ENCODE measurements at places on chromosomes 2 and 18.

GRCh38 chr2:85861180-85861579 is 27.6 kb downstream of the ST3GAL5 start:
- peak; percentile 20 for DNase-seq

DNA sequence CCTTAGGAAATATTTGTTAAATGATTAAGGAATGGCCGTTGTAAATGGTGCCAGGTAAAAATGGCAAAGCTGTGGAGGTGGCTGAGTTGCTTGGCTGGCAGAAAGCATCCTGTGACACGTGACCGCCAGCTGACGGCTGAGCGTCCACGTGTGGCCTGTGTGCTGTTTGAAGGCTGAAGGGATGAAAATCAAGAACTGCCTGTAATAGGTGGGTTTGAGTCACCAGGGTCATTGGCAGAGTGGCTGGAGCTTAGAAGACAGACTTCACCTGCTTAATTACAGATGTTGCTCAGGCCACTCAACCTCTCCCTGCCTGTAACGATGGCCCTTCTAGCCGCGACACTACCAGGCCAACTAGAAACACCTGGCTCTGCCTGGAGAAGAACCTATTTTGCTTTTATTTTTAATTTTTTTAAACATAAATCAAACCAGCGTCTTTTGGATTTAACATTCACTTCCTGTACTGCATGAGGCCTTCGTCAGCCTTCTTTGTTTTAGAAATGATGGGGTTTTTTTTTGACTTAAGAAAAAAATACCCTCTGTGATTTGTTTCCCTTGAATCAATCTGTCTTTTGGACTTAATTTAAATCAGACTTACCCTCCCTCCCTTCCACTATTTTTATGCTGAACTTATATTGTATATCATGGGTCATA is 206.5 kb downstream of the PRKCE start:
- no peak for DNase-seq

- no peak for DNase-seq
These were observed 32.8 kb downstream of the MAIP1 start for GRCh38 chr2:199988151-199988550.

DNA sequence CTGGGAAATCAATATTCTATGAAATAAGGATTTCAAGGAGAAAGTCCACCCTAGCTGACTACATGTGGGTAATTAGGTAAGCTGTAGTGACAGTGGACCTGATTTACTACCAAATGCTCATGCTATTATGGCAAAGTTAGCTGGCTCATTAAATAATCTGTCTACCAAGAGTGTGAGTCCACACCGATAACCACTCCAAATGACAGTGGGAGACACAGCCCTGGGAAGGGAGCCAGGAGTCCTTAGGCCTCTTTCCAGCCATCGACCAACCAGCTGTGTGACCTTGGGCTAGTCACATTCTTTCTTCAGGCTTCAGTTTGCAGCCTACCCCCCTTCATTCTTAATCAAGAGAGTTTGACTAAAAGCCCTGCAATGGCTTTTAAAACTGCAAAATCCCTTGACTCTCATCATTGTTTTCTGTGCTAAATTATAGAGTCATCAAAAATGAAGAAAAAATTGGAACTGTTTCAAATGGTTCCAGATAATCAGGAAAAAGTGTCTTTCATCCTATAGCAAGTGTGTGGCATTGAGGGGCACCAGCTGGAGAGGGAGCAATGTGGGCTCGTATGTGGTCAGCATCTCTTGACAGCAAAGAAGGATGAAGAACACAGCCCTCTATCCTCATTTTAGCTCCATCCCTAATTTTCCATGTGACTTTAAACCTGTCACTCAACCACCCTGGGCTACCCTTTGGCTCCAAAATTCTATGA is 45.6 kb upstream of the SLC14A2 start:
- no peak for DNase-seq

GRCh38 chr2:53442783-53443182 is 324.8 kb upstream of the CHAC2 start:
- DNase-seq = no peak
